ENCODE measurements at places on chromosomes 11 and 22.

GRCh38 chr11:12390687-12391110 lies 13.3 kb downstream of the PARVA start:
- DNase-seq, result no peak

- peak; percentile 80 for DNase-seq
These were observed 65.4 kb downstream of the PPP6R3 start for GRCh38 chr11:68525930-68526329.

- DNase-seq, result no peak
These were observed 51.3 kb downstream of the IGLL5 start for GRCh38 chr22:22938672-22939587.

GRCh38 chr11:82807646-82808045 lies 74.0 kb upstream of the FAM181B start:
- DNase-seq, result no peak

GRCh38 chr11:32953700-32954099 lies 61.1 kb downstream of the QSER1 start:
- DNase-seq, result no peak
